ENCODE measurements at places on chromosomes 6 and 20.

GRCh38 chr6:7391151-7391550 lies 1.5 kb downstream of the RIOK1 start:
- no peak for DNase-seq

GRCh38 chr6:140485740-140486449 lies 1111.4 kb upstream of the CITED2 start:
- DNase-seq, result peak; percentile 66

GRCh38 chr20:59123011-59123677 lies 40.5 kb upstream of the ZNF831 start:
- no peak for DNase-seq

GRCh38 chr6:35948725-35949124 lies 27.8 kb upstream of the SRPK1 start:
- no peak for DNase-seq

GRCh38 chr6:14871221-14871620 lies 374.6 kb upstream of the JARID2 start:
- no peak for DNase-seq

- DNase-seq, result no peak
These were observed 2.0 kb upstream of the CAPN11 start for GRCh38 chr6:44156494-44157151.

DNA sequence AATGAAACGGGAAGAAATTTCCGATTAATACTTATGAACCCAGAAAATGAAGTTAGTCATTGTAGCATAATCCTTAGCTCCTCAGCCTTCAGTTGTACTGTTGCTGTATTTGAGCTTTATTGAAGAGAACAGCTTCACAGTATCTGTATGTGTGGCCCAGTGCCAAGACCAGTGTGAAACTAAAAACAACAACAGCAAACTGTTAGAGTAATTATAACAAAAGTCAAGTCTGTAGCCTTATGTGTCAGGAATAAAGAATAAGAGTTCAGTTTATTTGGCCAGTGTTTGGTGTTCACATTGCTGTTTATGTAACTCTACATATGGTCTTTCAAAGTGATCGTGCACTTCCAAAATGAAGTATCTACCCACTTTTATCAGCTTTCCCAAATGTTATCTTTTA lies 70.9 kb downstream of the ARID1B start:
- DNase-seq, result no peak

DNA sequence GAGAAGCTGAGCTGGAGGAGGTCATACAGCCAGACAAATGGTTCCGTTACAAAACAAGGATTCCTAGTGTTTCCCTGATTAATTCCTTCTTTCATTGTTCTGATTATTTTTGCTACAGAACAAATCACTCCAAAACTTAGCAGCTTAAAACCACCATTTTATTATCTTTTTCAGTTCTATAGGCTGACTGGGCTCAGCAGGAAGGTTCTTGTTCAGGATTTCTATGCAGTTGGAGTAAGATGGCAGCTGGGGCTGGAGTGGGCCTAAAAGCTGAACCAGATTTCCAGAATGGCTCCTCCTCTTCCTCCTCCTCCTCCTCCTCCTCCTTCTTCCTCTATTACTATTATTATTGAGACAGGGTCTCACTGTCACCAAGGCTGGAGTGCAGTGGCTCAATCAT lies 112.2 kb upstream of the SHLD1 start:
- DNase-seq, result no peak

GRCh38 chr6:32076321-32076809 lies 32.8 kb downstream of the TNXB start:
- peak; percentile 73 for DNase-seq

DNA sequence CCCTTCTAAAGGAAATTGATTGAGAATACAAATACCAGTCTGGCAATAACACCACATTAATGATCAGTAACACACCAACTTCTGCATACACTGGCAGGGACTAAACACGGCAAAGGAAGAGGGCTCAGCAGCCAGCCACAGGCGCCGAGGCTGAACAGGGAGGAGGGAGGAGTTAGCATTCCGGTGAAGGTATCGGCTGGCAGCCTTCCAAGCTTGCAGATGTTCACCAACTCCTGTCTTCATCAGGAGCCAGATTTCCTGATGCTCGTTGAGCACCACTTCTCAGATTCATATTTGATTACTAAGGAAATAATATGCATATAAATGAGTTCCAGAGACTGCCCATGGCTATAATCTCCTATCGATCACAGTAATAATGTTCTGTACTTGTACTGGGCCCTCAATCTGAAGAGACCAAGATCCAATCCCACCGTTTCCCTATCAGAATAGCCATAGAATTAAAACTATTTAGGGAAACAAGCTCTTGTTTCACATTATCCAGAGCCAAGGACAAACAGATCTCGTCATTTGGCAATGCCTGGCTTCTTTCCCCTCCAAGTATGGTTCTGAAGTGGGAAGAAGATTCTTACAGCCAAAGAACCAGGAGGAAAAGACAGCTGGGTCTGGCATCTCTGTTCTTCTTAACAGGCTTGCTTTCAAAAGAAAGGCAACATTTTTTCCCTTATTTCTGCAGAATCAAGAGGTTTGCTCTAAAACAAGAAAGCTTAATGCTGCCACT lies 42.2 kb downstream of the GFOD1 start:
- peak; percentile 52 for DNase-seq

DNA sequence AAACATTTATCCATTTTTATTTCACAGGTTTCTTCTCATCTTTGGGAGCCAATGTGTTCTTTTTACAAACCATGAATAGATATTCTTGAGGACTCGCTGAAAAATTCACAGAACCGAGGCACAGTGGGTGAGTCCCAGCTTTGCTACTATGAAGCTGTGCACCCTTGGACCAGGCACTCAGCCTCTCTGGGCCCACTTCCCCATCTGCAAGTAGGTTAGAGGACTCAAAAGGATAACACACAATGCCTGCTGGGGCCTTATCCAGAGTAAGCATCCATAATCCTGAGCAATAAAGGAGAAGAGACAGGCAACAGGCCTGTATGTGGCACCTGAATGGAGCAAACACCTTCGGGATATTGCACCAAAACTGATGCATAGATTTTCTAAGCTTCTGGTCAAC lies 153.3 kb downstream of the PREX1 start:
- no peak for DNase-seq

DNA sequence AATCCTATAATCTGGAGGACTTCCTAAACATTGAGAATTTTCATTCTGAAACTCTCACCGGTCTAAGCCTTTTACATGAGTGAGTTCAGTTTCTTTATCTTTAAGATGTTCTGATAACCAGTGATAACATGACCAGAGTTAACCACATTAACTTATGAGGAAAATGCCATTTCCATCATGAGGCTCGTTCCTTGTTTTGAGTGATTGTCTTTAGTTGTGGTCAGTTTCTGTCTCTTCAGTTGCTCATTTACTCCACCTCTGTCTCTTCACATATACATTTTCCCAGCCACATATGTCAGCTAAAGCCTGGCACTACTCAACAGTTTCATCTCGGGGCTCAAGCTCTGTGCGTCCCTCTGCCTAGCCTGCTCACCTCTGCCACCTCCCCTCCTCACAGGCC lies 70.4 kb downstream of the JAG1 start:
- DNase-seq, result no peak

GRCh38 chr6:14454473-14454775 lies 336.9 kb downstream of the CD83 start:
- no peak for DNase-seq

DNA sequence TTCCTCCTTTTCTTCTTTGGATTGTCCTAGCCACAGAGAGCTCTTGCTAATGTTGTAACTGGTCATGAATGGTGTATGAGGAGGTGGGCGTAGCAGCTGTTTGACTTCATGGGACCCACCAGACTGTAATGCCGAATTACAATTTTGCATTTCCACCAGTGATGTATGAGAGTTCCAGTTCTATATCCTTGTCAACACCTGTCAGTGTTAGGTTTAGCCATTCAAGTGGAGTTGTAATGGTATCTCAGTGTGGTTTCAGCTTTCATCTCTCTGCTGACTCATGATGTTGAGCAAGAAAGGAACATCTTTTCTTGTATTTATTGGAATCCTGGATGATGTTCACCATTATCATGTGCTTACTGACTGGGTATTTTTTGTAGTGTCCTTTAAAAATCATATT lies 5.1 kb downstream of the IGF2R start:
- peak; percentile 57 for DNase-seq

DNA sequence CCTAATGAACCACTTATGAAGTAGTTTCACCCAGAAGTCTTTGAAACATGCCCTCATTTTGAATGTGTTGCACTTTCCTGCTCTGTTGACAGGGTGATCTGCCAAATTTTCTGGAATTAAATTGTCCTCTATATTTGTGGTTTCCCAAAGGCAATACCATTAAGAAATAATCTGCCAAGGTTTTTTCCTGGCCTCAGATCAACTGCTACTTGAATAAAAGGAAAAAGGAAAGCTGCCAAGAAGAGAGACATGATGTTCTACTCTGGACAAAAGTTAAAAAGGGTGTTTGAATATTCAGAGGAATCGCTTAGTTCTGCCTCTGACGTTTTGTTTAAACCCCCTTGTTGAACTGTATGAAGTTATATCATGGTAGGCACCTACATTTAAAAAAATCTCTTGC lies 37.4 kb upstream of the ARMH2 start:
- no peak for DNase-seq

GRCh38 chr20:6559791-6560190 lies 207.7 kb upstream of the BMP2 start:
- DNase-seq, result no peak

DNA sequence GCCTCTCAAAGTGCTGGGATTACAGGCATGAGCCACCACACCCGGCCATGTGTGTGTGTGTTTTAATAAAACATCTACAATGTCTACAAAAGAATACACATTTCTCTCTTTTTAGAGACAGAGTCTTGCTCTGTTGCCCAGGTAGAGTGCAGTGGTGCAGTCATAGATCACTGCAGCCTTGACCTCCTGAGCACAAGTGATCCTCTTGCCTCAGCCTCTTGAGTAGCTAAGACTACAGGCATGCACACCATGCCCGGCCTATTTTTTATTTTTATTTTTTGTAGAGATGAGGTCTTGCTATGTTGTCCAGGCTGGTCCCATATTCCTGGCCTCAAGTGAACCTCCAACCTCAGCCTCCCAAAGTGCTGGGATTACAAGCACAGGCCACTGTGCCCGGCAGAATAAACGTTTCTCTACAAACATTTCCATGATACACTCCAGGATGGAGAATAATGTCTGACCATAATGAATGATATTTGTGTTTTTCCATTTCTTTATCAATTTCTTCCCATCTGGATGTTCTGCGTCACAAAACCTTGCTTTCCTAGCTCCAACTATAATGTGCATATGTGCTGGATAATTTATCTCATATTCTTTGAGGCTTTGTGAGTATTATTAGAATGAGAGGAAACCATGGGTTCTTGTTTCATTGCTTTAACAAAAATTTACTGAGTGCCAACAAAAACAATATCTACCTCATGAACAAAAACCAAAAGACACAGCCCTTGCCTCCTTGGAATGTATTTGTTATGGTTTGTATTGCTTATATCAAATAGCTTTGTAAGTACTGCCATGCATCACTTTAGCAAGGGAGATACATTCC lies 28.6 kb upstream of the CCN2 start:
- DNase-seq, result peak; percentile 67

DNA sequence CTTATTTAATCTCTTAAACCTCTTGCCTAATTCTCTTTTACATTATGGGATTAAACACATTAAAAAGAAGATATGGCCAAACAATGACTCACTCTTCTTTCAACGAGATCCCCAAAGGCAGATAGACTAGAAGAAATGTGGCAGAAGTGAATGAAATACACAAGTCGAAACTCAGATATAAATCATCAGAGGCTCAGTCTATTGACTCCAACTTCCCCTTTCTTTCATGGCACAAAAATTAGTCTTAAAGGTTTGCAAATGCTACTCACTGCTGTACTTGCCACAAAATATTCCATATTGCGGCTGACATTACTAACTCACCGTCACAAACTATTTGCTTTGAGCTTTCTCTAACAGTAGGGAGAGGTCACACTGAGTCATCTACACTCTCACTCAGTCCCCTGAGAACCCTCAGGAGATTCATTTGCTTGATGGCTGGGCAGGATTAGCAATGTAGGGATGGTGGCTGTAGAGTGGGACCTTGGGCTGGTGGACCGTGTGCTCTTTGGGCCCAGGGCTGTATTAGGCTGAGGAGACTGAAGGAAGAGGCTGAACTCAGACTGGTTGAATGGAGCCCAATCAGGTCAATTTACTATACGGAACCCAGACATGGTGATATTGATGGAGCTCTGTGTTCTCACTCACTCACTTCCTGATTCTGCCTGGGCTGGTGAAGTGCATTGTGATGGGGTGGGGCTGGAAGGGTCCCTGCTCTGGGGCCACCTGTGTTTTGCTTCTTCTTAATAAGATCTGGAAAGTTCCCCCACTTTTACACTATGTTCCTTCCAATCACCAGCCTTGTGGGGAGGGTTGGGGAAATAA lies 42.8 kb upstream of the UBR2 start:
- peak; percentile 40 for DNase-seq

DNA sequence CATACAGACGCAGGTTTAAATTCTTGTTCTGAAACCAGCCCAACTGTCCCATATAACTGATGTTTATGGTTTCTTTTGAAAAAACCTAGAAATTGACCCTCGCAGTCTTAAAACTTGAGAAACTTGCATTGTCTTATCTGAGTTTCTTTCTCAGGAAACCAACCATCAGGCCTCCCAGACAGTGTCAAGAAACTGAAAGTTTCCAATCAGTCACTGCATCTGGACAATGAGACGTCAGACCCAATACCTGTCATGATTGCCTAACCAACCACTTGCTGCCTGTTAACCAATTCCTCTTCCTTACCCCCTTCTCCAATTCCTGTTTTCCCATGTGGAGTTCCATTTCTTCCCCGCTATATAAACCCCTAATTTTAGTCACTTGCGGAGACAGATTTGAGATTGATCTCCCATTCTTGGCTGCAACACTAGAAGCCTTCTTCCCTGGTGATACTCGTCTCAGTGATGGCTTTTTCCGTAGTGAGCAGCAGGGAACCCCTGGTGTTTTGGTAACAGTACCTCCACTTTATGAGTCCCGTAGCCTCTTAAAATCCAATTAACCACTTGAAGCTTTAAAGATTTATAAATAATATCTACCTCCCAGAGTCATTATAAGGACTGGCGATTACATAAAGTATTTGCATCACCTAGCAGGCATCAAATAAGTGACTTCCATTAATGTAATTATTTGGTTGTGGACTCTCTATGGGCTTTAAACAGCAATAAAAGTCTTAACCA lies 49.3 kb downstream of the GPR63 start:
- DNase-seq, result no peak

DNA sequence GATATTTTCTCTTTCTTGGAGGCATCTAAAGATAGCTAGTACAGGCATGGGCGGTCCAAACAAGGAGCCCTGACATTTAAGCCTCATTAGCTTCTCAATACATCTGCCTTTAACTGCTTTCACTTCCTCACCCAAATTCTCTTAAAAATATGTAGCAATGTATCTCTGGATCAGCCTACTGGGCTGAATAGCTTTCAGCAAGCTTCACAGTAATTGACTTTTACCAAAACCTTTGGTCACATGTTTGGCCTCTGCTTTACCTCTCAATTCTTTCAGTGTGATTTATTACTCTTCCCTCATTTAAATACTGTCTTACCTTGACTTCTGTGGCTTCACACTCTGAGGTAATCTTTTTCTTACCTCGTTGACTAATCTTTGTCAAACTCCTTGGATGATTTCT lies 1618.1 kb downstream of the GRIK2 start:
- DNase-seq, result no peak

- no peak for DNase-seq
These were observed 796.3 kb downstream of the KIF16B start for GRCh38 chr20:15776770-15777466.
